ENCODE measurements at places on chromosomes 3 and 15.

DNA sequence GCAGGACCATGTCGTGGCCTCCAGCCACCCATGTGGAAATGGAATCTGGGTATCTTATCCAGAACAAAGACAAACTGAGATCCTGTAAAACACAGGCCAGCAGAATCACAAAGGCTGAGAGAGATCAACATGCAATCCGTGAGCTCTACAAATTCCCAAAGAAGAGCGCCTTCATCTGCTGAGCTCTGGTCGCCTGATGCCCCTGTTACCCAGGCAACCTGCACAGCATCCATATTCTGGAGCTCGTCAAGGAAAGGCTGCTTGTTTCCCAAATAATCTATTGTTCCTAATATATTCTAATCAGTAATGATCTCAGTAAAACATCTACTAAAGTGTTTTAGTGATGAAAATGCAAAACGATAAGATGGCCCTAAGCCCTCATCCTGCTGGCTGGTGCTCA, 133.6 kb downstream of the OCA2 start:
- no peak for DNase-seq

GRCh38 chr3:127233371-127233770, 40.4 kb downstream of the PRR23E start:
- no peak for DNase-seq

GRCh38 chr3:34268032-34268709, 469.7 kb downstream of the PDCD6IP start:
- no peak for DNase-seq

- DNase-seq: no peak
These were observed 6.6 kb downstream of the ZBED2 start for GRCh38 chr3:111588527-111588926.

DNA sequence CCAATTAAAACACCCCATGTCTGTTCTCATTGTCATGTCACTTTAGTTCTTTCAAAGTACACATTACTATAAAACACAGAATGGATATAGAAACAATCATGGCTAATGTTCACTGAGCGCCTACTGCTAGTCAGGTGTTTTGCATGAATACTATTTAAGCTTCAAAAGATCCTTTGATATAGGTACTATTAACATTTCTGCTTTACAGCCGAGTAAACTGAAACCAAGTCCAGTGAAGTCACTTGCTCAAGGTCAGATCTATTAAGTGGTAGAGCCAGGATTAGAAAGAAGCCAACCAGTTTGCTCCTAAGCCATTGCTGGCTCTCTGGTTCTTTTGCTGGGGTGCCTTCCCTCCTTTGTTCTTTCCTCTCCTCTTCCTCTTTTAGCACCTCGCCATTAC, 32.4 kb upstream of the NMNAT3 start:
- no peak for DNase-seq

DNA sequence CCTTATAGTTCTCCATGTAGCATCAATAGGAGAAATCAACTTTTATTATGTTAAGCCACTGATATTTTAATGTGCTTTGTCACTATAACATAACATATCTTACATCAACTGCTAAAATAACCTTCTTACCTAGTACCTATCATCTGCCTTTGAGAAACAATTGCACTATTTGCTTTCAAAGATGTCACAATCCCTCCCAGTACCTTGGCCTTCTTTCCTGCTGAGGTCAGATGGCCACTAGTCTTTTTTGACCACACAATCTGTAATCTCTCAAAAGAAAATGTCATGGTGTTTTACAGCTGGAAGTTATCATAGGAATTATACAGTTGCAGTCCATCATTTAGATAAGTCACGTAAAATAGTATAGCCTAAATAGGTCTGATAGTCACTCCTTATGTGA, 247.5 kb upstream of the SLITRK3 start:
- DNase-seq: no peak

DNA sequence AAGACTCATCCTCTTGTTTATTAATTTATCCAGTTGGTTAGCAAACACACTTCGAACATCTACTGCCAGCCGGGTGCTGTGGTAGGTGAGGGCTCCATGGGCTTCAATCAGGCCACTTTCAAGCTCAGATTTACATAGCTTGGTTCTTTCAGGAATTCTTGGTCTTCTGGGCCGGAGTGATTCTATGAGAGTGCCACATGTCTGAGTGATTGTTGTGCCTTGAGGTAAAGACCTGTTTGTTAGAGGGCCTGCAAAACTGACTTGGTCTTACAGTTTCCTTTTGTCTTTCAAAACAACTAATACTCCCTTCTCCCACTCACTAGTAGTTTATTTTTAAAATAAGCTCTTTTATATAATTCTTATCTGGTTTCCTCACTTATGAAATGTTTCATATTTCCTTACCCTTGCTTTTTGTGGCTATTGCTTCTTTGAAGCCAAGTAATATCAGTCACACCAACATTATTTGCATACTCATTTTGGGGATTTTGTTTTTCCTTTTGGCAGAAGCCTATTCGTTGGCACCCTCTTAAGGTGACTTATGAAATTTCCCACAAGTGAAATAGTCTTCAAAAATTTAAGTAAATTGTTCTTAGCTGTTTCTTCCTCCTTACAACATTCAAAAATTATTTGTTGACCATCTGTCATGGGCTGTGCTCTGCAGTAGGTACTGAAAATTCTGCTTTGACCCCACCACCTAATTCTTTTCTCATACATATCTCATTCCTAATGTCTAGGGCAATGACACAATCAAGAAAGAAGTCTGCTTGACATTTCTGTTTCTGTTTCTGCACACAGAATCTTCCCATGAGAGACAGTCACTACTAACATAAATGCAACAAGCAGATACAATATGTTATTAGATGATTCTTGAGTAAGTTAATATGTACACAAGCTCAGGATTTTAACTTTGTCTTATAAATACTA, 120.2 kb downstream of the LRRC28 start:
- no peak for DNase-seq

- DNase-seq: no peak
These were observed 15.1 kb upstream of the IQSEC1 start for GRCh38 chr3:13088028-13089006.

DNA sequence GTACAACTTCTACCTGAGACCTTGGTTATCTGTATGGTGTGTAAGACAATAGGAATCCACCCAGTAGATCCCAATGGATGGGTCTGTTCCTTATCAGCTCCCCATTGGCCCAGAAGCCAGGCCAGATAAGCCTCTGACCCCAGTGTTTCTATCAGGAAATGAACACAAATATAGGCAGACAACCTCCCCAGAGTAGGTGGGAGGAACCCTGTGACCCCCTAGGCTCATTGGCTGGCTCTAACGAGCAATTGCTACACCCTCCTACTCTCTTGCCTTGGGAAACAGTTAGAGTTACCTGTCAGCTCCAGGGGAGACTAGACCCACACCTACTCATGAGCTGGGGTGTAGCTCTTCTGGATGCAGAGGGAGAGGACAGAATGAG, 299.9 kb downstream of the UACA start:
- DNase-seq: no peak

- no peak for DNase-seq
These were observed 184.4 kb downstream of the PEX5L start for GRCh38 chr3:179852142-179852905.

- DNase-seq: no peak
These were observed 1001.9 kb downstream of the ROBO1 start for GRCh38 chr3:78765671-78766485.

DNA sequence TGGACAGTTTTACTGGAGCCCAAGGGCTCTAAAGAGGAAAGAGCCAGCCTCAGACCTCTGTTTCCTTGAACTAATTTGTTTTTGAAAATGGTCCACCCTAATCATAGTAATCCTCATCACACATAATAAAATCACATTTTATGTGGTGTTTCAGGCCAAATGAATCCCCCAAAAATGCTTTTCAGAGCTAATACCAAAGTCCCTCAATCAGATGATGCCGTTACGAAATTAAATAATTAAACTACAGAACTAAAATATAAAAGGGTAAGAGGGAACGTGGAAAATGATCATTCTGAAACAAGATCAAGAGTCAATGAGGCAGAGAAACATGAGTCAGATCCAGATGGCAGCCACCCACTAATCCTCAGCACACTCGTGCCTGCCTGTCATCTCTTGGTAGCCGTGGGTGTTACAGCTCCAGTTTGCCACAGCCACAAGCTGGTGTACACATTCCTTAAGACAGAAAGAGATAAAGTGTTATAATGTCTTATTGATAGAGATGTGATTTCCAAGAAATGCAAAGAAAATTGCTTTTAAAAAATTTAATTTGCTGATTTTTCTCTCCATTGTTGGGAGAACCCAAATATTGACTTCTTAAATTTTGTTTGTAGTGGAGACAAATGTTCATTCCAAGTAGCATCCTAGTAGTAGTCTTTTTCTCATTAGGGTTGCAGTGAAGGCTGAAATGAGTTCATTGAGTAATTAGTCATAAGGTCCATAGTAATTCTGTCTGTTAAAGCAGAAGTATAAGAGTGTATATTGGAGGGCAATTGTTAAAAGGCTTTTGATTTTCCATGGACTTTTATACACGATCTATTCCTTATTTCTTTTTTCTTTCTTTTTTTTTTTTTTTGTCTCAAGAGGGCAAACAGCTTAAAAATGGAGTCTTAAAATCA, 104.2 kb downstream of the AGBL1 start:
- DNase-seq: peak; percentile 39

DNA sequence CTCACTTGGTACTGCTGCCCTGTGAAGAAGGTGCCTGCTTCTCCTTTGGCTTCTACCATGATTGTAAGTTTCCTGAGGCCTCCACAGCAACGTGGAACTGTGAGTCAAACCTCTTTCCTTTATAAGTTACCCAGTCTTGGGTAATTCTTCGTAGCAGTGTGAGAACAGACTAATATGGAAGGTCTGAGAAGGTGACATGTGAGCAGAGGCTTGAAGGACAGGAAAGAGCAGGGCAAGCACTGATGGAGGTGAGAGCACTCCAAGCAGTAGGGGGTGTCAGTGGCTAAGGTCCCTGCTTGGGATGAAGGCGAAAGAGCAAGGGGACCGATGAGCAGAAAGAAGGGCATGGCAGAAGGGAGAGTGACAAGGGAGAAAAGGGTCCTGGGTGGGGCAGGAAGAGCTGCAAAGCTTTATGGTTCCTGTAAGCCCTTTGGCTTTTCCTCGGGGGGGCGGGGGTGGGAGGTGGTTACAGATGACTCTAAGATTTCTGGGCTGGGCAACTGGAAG, 3.5 kb downstream of the EIF4E3 start:
- no peak for DNase-seq

- DNase-seq: no peak
These were observed 36.7 kb upstream of the ZNF774 start for GRCh38 chr15:90315278-90315982.

GRCh38 chr3:192918275-192918588, 576 bp upstream of the MB21D2 start:
- DNase-seq: no peak

DNA sequence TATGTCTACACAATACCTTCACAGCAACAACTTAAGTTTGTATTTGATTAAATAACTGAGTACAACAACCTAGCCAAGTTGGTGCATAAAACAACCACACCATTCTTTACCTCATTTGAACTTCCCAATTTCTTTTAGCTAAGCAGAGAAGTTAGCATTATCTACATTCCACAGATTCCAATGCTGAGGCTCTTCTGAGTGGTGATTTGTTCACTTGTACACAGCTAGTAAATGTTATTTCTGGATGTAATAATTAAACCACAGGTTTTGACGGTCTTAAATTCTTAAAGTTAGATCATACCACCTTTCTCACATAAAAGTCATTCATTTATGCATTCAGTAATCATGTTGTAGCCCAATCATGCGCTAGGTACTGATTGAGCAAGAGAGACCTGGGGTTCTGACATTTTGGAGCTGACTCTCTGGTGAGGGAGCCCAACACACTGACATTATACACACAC, 102.5 kb downstream of the SST start:
- no peak for DNase-seq

GRCh38 chr3:163776743-163777142, 1301.6 kb downstream of the SI start:
- DNase-seq: no peak

- DNase-seq: no peak
These were observed 69.5 kb upstream of the IQSEC1 start for GRCh38 chr3:13142552-13143380.

GRCh38 chr15:40345867-40346578, 4.8 kb upstream of the PHGR1 start:
- DNase-seq: no peak

DNA sequence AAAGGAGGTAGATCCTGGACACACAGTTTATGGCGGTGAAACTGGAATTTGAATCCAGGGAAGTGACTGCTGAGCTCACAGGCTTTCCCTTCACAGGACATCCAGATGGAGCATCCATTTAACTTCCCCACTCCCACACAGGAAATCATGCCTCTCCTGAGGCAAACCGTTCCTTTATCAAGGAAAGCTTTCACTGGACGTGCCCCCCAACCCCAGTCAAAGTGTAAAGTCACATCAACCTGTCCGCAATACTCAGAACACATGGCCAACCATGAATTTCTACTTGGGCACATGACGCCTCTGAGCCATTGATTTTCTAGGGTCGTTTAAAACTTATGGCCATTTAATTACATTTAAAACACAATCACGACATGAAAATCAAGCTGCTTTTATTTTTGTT, 2.9 kb downstream of the PCOLCE2 start:
- DNase-seq: no peak

- DNase-seq: no peak
These were observed 1078.9 kb downstream of the TUSC7 start for GRCh38 chr3:117788506-117788905.

- no peak for DNase-seq
These were observed 130.7 kb upstream of the KCNMB2 start for GRCh38 chr3:178405531-178405930.

DNA sequence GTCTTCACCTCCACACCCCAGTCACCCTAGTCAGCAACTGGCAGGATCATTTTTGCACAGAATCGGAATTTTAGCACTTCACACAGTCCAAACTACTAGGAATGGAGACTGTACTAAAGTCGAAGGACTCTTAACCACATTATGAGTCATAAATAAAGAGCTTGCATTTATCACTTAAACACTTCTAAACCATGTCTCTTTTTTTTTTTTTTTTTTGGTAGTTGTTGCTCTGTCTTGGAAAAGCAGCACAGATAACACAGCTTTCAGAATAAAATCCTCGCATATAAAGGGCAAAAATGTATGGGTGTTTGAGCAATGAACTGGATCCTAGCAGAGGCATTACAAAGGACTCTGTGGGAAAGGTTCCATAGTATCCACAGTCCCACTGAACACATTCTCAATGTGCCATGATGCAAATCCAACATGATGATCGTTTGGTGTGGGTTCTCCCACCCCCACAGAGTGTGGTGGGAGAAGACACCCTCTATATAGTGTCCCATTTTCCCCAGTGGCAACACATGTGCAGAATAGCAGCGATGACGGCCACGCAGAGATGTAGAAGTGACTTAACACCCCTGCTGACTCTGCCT, 47.1 kb downstream of the FOXP1 start:
- no peak for DNase-seq

GRCh38 chr15:74543043-74543422, 2.0 kb downstream of the ARID3B start:
- DNase-seq: no peak
